ENCODE measurements at places on chromosomes 5 and 9. TPM values are rescaled to one million over a fixed set of nuclear protein-coding genes. Genes with fewer than 3 reads are reported as not detected.

Gene SH3GL2
- total RNA-seq: not detected

Gene MORN5
- total RNA-seq: not detected

Gene STKLD1
- 4.1 TPM for total RNA-seq

Gene SH2D3C
- total RNA-seq: not detected

Gene TNFSF8
- total RNA-seq: 0.20 TPM

Gene GFI1B
- total RNA-seq: 0.79 TPM
